ENCODE measurements at places on chromosomes 12 and 14.

DNA sequence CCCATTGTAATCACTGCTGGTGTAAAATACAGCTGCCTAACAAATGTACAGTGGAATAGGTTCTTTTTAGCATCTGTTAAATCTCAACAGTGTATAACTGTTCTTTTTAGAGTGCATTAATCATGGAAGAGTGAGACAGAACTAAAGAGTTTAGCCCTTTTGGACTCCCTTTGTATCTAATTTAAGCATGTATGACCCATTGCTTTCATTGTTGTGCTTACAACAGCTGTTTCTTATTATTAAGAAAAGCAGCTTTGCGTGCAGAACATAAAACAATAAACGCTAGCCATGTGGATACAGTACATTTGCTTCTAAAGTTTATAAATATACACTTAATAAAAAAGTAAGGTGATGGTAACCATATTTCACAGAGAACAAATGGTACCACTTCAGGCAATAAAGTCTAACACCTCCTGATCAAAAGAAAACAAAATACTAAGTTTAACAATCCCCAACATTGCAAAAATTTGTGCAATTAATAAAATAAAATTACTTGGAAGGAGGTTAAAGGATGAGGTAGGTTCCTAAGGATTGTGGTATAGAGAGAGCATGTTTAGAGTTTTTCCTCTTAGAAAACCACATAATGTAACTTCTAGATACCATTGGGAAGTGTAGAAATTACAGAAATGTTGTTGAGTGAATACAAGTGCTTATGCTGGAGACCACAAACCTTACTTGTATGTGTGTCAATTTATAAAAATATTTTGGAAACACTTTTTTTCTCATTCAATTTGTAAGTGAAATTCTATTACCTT is 448.7 kb downstream of the SLC6A15 start:
- DNase-seq: peak; percentile 8

- no peak for DNase-seq
Measured at GRCh38 chr12:108591267-108591980, 6.5 kb downstream of the TMEM119 start.

GRCh38 chr12:66667906-66668305 is 11.0 kb downstream of the GRIP1 start:
- DNase-seq: no peak

DNA sequence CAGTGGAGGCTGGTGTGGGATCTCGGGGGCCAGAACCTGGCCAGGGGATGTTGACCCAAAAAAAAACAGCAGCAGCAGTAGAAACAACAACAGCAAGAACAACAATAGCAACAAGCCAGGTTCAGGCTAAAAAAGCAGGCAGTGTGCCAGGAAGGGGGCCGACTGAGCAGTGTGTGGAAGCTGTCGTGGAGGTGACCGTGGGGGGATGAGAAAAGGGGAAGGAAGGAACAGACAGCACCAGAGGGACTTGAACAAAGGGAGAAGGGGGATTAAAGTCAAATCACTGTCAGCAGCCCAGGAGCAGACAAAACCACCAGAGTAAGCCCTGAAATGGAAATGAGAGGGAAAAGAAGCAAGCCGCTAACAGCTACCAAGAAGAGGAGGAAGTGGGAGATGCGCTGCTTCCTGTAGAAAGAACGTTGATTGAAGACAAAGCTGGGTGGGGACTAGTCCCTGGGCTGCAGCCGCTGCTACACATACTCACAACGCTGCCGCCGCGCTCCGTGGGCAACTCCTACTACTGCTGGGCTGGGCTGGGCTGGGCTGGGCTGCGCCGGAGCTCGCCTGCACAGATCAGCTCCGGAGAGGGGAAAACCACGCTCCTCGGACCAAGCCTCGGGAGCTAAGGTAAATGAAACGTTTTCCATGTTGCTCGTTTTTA is at the start of gene GNG2:
GNG2 (plus strand) TSS at position 449 of the 661 bp plus-strand sequence. CDS start 90,067 bp downstream, outside the sequence.
- DNase-seq: peak; percentile 96

GRCh38 chr12:66693901-66694513 is 15.1 kb upstream of the GRIP1 start:
- DNase-seq: peak; percentile 43

DNA sequence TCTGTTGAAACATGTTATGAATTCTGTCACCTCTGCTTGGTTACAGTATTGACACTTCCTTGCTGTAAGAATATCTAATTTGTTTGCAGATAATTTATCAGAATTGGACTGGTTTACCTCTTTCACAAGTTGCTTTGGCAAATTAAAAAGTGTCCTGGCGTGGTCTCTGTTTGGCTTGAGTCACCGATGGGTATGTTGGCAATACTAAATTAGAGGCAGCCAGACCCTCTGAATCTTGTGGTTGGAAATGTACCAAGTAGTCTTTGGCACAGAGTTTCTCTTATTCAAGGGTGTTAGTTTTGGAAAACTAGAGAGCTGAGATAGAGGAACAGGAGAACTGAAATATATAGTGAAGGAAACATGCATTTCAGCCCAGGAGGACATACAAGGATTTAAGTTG is 521.1 kb upstream of the MGAT4C start:
- no peak for DNase-seq

GRCh38 chr12:2582631-2583030 is 212.1 kb upstream of the FKBP4 start:
- DNase-seq: no peak

GRCh38 chr14:22532345-22533056 is 56.5 kb downstream of the DAD1 start:
- DNase-seq: no peak

- DNase-seq: peak; percentile 87
Measured at GRCh38 chr12:111444925-111445725, 39.4 kb downstream of the SH2B3 start.

GRCh38 chr12:47867495-47867941 is 37.3 kb downstream of the VDR start:
- no peak for DNase-seq

GRCh38 chr12:122887819-122888212 is 8.1 kb downstream of the VPS37B start:
- DNase-seq: no peak

DNA sequence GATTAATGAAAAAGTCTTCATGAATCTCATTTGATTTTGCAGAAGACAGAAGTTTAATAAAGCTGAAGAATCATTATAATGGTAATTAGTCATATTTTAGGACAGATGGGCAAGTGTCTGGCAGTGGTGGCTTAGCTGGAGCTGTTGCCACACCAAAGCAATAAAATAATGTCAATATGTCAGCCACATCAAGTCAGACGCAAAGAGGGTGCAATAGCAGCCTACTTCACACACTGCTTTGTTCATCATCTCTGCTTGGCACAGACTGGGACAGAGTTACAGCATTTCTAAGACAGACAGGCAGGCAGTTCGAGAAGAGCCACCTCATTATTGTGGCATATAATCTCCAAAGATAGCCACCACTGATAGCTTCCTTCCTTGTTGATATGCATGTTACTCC is 16.9 kb upstream of the KRR1 start:
- no peak for DNase-seq

DNA sequence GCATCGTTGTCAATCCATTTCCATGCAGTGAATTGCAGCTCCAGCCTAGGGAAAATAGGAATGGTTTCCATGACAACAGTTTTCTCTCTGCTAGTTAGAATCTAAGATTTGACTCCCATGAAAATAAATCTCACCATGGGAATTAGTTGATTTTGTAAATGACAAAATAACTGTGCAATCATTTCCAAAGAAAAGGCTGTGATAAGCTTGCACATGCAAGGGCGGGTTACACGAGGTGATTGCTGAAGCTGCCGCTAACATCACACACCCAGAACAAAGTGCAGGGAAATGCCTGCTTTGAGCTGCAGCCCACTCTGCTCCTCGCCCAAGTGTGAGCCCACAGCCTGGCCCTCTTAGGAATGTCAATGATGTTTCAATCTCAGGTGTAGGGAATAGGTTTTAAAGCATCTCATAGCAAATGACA is 53.8 kb downstream of the TRIM9 start:
- no peak for DNase-seq

DNA sequence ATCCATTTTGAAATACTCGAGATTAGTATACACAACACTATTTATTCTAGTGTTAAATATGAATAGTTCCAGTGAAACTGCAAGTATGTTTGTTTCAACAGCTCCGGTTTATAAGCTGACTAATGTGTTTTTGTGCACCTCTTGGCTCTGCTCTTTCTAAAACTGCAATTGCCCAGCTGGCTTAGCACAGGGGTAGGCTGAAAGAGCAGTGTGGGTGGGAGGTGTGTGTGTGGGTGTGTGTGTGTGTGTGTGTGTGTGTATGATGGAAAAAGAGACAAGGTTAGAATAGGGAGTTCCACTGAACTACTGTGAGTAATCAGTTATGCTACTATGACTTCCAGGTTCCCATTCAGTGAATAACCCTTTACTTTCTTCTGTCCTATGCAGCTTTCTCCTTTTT is 37.8 kb upstream of the DDHD1 start:
- no peak for DNase-seq

DNA sequence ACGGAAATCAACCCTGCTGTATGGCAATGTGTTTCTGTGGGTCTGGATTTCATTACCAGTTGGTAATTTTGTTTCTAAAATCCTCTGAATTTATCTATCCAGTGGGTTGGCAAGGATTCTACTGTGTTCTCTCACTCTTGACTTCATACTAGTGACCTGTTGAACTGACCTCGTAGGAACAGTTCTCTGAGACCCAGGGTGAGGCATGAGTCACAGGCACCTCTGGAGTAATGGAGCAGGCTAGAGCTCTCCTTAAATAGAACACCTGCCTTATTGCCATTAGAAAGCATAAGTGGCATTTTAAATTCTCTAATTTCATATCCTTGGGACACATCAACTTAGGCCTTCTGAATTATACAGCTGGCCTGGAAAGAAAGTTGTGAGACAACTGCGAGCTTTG is 258.3 kb upstream of the NAV3 start:
- DNase-seq: no peak

GRCh38 chr12:119992129-119992705 is 3.2 kb downstream of the BICDL1 start:
- no peak for DNase-seq

- no peak for DNase-seq
Measured at GRCh38 chr12:108611884-108612415, 14.1 kb upstream of the TMEM119 start.

DNA sequence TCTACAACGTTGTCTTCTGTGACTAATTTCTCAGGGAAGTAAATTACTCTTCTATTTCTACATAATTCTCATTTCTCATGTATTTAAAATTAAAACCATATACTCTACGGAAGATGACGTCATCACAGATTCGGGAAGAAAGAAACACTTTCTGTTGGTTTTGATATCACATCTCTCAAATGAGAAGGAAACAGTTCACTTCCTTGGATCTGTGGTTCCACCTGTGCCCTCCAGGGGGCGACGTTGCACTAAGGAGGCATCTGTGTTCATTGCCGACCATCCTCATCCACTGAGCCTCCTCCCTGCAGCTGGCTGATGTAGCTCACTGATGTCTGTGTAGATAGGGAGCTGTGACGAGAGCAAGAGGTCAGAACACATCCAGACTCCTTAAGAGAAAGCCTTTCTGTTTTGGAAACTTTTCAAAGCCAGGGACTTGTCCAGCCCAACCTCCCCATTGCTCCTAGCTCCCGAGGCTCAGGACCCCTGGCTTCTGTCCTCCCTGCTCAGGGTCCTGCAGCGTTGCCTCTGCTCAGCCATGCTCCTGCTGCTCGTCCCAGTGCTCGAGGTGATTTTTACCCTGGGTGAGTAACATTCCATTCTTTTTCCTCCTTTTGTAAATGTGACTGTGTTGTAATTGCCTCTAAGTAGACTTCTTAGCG is 172.7 kb upstream of the OR4E1 start:
- DNase-seq: no peak

DNA sequence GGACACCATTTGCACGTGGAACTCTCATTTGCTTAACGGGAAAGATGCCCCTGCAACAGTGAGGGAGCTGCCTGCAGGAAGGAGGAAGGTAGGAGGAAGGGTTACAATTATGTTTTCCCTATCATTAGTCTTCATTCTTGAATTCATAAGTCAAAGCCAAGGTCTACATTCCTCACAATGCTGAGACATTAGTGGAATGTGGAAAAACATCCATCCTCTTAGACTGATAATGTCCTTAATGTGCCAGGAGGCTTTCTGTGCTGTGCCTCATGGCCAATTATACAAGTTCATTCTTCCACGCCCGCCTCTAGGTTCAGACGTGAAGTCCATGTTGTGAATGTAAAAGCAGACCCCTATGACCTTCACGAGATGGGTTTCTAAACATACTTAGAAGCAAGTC is 1212.4 kb upstream of the TMEM132C start:
- no peak for DNase-seq

GRCh38 chr12:105192624-105193225 is 43.2 kb downstream of the APPL2 start:
- no peak for DNase-seq

- DNase-seq: no peak
Measured at GRCh38 chr14:100313464-100314230, 7.4 kb upstream of the SLC25A29 start.

DNA sequence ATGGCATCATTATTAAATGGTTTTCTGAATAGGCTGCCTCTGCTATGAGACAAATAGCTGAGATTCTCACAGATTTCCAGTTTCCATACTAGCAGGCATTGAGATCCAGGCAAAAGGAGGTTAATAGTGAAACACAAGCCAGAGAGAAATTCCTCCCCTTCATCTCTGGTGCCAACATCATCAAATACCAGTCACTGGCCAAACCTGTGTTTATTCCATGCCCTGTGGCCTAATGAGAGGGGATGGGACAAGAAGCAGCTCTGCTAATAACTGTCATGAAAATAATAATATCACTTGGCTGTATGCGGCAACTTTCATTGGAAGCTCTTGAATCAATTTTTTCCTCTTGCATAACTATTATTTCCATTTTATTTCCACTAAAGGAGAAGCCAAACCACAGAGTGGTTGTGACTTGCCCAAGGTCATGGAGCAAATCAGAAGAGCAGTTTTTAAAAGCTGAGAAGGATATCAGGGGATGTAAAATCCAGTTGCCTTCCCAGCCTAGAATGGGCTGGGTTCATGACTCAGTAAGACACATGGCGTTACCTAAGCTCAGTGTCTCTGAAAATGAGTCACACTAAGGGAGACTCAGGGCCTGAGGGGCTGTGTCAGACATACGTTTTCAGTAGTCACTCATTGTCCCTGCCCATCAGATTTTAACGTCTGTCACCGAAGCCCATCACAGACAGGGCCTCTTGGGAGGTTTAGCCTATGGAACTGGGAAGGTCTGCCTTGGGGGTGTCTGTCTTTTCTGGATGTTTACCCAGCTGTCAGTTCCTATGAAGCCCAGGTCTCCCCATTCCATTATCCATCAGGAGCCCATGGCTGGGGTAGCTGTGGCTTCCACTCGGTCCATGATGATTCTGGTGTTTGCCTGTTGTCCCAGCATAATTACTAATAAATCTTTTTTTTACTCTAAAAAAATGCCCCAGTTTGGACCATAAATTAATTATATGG is 208.8 kb upstream of the EEA1 start:
- DNase-seq: no peak

DNA sequence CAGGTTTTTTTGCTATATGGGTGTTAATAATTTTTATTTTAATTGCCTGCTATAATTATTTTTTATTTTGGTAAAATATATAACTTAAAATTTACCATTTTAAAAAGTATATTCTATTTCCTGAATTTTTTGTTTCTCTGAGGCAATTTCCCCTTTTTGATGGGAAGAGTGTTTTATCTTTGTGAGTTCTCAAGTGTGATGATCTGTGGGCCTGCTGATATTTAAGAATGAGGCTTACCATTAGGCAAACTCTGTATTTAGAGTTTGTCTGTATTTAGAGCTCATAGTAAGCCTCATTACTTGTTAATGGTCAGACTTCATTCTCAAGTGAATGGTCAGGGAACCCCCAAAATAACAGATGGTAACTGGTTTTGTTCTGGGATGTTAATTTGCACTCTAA is 48.0 kb downstream of the WNK1 start:
- DNase-seq: no peak
